Caki2 (cell line): ENCODE measurements at places on chromosomes 3 and 15. TPM values are rescaled to one million over a fixed set of nuclear protein-coding genes. Genes with fewer than 3 reads are reported as not detected.
A peak's percentile ranks its signal among the peaks of the same experiment; 100 is the strongest.

DNA sequence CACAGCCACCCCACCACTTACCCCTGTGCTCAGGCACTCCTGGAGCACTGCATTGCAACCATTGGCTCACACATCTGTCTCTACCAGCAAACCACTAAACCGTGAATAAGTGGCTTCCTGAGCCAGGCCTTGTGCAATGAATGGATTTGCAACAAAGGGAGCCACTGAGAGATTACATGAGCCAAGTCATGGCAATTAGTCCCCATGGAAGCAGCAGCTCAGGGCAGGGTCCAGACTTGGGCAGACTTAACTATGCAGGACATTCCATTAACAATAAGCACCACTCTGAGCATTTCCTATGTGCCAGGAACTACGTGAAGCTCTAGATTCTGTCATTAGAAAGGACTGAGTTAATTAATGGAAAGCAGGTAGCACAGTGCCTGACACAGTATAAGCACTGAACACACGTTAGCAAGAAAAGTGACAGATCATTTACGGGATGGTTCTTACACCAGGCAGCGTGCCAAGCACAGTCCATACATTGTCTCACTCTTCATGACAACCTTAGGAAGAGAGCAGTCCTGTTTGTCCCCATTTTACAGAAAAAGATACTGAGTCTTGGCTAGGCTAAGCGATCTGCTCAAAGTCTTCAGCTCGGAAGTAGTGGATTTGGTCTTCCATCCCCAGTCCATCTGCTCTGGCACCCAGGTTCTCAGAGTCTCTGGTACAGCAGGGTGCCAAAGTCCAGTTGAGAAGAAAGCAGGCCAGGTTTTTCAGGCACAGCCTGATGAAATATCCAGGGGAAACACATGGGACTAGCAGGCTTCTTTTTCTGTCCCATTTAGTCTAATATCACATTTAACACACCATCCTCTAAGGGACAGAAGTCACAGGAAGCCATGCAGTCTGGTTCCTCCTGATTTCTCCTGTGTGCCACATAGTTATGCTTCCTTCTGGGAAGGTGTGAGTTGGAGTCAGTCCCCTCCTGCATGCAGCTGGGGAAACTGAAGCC lies 44.1 kb downstream of the LIPC start:
- DNase-seq = peak; percentile 65

DNA sequence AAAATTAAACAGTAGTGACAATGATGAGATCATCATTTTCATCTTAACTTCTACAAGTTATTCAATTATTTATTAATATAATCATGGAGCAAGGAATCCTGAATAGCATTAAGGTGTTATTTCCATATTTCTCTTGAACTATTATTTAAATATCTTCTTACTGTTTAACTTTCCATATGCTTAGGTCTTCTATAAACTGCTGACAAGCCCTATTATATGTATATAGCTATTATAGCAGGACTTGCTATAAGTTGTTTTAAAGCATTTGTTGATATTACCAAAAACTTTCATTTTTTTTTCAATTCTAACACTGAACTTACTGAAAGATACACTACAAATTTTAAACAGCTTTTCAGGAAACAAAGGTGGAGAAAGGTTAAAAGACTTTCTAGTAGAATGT lies 76.7 kb downstream of the PLD1 start:
- no peak for DNase-seq

DNA sequence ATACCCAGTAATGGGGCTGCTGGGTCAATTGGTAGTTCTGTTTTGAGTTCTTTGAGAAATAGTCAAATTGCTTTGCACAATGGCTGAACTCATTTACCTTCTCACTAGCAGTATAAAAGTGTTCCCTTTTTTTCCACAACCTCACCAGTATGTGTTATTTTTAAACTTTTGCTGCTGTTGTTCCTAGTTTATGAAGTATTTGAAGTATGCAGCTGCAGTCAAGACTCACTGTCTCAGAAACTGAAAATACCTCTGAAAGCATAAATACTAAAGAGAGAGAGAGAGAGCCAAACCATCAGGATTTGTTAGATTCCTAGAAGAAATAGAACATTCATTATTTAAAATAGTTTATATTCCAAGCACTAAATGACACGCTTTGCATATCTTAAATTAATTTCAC lies 764.2 kb downstream of the NTRK3 start:
- DNase-seq = no peak

- DNase-seq = no peak
These were observed 23.3 kb downstream of the SLC6A20 start for GRCh38 chr3:45773072-45773471.

GOLGA8M gene
- total RNA-seq = 0.74 TPM in 1 of 2 replicates, not detected in the other

KLHL6 gene
- not detected in 2 replicates for total RNA-seq
